ENCODE measurements at places on chromosomes 5 and 9. TPM values are rescaled to one million over a fixed set of nuclear protein-coding genes. Genes with fewer than 3 reads are reported as not detected.
A peak's percentile ranks its signal among the peaks of the same experiment; 100 is the strongest.

Gene ABCA1
- total RNA-seq, result 23.0 TPM

Gene MYO10
- 9.3 TPM for total RNA-seq

Gene KIF4B
- not detected for total RNA-seq

Gene AOPEP
- total RNA-seq, result 88.7 TPM

- H3K27me3 ChIP-seq, result no peaks in the 10 kb centered on the region
- H3K27ac ChIP-seq, result no peak overlapping the region
- H3K4me1 ChIP-seq, result no peaks in the 10 kb centered on the region
- no peak for DNase-seq
- no peaks in the 10 kb centered on the region for H3K36me3 ChIP-seq
Measured at GRCh38 chr5:746258-746761, 38.2 kb downstream of the ZDHHC11B start.

- no peaks in the 10 kb centered on the region for H3K36me3 ChIP-seq
- H3K4me3 ChIP-seq, result no peak overlapping the region
- no peak overlapping the region for H3K27ac ChIP-seq
- peaks cover 6% of the 10 kb centered on the region for H3K4me1 ChIP-seq
- H3K27me3 ChIP-seq, result no peaks in the 10 kb centered on the region
- no peak for DNase-seq
Measured at GRCh38 chr9:91935066-91935749, 14.8 kb downstream of the ROR2 start.

- H3K36me3 ChIP-seq, result no peaks in the 10 kb centered on the region
- H3K4me1 ChIP-seq, result no peaks in the 10 kb centered on the region
- no peak overlapping the region for H3K4me3 ChIP-seq
- H3K27me3 ChIP-seq, result no peaks in the 10 kb centered on the region
- DNase-seq, result no peak
- H3K27ac ChIP-seq, result no peak overlapping the region
Measured at GRCh38 chr5:176888865-176889165, 10.3 kb downstream of the HK3 start.

DNA sequence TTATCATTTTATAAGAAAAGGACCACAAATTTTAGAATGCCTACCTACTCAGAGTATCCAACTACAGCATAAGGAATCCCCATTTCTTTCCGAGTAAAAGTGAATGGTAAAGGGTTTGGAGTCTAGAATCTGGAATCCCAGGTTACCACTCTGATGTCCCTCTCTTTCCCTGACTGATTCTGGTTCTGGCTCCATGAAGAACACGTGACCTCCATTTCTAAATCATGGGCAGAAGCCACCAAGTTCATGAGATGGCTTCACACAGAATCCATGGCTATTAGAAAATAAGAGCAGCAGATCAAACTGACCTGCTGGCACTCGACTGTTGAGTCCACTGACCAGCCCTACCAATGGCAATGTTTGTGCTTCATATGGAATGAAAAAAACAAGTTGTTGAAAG lies 40.7 kb downstream of the PFDN1 start:
- DNase-seq, result no peak
- H3K36me3 ChIP-seq, result no peaks in the 10 kb centered on the region
- no peaks in the 10 kb centered on the region for H3K27me3 ChIP-seq
- peaks cover 26% of the 10 kb centered on the region for H3K4me1 ChIP-seq
- peak overlapping the region; percentile 82 for H3K27ac ChIP-seq
- no peak overlapping the region for H3K4me3 ChIP-seq

GRCh38 chr9:98805506-98806272 lies 1.8 kb upstream of the GALNT12 start:
- no peak overlapping the region for H3K27ac ChIP-seq
- H3K4me1 ChIP-seq, result peaks cover 10% of the 10 kb centered on the region
- peaks cover 8% of the 10 kb centered on the region for H3K27me3 ChIP-seq

DNA sequence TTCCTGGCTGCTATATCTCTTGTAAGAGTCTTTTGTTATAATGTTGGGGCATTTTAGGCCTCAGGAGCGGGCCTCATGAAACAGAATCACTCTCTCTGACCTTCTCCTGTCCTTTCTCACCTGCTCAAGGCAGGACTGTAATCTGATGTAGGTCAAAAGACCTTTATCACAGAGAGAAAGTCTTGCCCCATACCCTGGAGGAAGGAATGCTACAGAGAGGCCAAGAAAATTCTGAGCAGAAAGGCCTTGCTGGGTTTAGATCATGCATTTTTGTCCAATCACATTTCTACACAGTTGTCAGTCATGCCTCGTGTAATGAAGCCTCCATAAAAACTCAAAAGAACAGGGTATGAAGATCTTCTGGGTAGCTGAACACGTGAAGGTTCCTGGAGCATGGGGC lies 45.2 kb upstream of the TBC1D2 start:
- no peak overlapping the region for H3K4me3 ChIP-seq
- no peak overlapping the region for H3K27ac ChIP-seq
- H3K27me3 ChIP-seq, result no peaks in the 10 kb centered on the region
- peaks cover 3% of the 10 kb centered on the region for H3K4me1 ChIP-seq
- no peak for DNase-seq

Measured in cardiac muscle cell (in vitro differentiated cells and primary cell).